ENCODE measurements at places on chromosomes 2 and 18.

DNA sequence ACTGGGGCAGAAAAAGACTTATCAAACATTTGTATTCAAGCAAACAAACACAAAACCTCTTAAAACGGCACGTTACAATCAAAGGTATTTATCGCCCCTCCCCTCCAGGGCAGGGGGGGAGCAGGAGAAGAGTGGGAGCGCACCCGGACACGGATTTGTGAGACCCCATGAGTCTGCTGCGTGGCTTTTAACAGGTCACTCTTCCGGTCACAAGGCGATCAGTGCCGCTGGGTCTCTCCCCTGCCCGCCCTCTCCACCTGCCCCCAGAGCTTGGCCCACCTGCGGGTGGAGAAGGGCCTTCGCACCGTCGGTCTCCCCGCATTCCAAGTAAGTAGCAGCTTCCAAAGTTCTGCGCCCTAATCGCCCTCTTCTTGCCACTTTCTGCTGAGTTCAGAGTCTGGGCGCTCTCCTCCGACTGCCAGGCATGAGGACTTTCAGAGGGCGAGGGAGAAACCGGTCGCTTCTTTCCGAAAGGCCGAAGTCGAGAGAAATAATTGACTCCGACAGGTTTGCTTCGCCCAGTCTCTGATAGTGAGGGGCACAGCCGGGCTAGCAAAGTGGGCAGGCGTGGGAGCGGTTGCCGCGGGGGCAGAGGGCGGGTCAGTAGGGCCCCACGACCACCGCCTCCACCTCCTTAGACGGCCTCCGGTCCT lies 800 bp downstream of the RPRM start:
- no peak for DNase-seq

DNA sequence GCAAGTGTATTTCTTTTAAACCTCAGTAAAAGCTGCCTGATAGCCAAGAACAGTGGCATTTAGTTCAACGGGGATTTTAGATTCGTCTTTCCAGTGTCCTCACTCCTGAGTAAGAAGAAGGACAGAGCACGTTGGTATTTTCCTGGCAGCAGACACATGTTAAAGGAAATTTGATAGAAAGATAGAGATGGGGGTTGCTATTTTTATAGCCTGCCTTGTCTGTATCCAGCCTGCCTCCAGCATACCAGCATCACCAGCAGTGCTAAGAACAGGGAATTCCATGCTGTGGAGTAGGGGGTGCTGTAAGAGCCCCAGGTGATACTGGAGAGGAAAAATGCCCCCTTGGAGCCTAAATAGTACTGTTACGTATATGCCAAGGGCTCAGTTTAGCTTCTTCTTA lies 1.1 kb upstream of the SMYD1 start:
- no peak for DNase-seq

GRCh38 chr2:26269571-26270158 lies 24.9 kb downstream of the HADHB start:
- no peak for DNase-seq

DNA sequence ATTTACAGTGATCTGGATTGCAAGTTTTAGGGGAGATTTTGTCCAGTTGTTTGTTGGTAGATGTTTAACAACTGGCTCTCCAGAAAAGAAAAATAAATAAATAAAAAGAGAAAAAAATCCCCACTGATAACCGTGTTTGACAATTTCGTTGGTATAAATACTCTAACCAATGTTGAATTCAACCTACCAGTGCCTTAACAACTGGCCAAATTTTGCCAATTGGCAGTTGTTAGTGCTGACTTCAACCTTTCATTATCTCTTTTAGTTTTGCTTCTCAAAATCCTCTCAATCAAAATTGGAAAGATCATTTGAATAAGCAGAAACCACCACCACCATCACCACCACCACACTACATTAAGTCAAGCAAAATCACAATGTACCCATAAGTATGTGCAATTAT lies 490.3 kb downstream of the PIK3C3 start:
- no peak for DNase-seq

DNA sequence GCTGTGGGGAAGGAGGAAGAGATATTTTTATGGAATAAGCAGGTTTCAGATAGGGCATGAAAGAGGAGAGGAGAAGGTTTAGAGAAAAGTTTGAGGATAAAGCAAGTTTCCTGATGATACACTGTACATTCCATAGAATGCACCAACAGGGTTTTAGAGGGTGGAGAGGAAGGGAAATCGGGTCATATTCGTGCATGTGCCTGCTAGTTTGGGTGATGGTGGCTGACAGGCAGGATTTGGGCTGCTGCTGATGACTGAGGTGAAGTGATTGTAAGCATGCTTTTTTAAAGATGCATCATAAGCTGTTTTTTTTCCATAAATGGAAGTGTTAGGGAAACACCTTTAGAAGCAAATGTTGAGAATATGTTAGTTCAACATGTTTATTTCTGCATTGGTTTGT lies 68.8 kb downstream of the PMAIP1 start:
- no peak for DNase-seq

GRCh38 chr18:62842898-62843297 lies 127.6 kb downstream of the PHLPP1 start:
- no peak for DNase-seq

DNA sequence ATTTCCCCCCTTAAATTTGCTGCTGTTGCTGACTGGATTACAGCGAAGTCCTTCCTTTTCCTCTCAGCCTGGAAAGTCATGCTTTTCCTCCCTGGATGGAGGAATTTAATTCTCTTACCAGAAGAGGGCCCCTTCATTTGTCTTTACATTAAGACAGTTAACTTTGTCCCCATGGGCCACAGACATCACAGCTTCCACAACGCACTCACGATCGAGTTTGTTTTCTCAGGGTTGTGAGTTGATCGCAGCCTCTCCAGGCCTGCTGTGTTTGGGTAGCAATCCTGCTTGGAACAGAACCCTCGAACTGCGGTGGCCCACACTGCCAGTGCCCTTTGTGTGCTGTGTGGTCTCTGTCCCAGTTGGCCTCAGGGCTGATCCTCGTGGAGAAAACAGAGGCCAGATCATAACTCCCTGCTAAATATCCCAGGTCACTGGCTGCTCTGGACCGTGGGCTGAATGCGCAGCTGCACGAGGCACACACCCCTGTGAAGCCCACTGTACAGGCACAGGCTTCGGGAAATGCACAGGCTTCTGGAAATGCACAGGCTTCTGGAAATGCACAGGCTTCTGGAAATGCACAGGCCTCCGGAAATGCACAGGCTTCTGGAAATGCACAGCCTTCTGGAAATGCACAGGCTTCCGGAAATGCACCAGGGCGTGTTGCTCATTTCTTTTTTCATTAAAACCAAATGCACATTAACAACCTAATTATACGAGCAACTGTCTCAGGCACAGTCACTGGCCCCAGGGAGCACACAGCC lies 2.2 kb upstream of the PDIA6 start:
- no peak for DNase-seq

DNA sequence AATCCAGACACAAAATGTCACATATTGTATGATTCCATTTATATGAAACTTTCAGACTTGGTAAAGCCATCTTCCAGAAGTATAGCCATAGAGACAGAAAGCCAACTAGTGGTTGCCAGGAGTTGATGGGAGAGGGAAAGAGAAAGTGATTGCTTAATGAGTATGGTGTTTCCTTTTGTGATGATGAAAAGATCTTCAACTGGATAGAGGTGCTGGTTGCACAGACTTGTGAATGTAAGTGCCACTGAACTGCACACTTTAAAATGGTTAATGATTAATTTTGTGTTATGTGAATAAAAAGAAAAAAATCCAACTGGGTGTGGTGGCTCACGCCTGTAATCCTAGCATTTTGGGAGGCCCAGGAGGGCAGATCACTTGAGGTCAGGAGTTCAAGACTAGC lies 135.3 kb upstream of the SLC1A4 start:
- no peak for DNase-seq

DNA sequence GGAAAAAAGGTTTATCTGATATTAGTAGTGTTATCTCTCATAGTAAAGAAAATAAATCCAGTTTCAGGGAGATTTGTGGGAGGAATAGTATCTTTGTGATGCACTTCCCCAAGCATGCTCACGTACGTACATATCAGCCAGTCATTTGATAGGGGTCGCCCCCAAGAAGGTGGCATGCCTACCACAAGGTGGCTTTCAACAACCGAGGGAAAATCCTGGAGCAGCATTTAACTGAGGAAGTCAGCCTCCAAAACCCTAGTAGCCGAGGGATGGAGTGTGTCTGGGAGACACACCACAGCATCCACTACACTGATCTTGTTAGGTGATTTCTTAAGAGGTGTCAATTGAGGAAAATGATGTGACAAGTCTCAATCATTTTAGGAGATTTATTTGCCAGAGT lies 623.9 kb downstream of the NYAP2 start:
- DNase-seq = no peak

GRCh38 chr18:32378705-32379104 lies 92.0 kb downstream of the GAREM1 start:
- DNase-seq = no peak

DNA sequence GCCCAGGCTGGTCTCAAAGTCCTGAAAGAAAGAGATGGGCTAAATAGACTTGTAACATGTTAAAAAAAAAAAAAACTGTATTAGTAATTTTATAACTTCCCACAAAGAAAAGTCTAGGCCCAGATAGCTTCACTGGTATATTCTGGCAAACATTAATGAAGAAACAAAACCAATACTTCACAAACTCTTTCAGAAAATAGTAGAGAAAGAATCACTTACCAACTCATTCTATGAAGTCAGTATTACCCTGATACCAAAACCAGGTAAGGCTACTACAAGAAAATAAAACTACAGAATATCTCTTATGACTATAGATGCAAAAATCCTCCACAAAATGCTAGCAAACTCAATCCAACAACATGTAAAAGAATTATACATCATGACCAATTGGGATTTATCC lies 59.9 kb upstream of the ODC1 start:
- DNase-seq = no peak

DNA sequence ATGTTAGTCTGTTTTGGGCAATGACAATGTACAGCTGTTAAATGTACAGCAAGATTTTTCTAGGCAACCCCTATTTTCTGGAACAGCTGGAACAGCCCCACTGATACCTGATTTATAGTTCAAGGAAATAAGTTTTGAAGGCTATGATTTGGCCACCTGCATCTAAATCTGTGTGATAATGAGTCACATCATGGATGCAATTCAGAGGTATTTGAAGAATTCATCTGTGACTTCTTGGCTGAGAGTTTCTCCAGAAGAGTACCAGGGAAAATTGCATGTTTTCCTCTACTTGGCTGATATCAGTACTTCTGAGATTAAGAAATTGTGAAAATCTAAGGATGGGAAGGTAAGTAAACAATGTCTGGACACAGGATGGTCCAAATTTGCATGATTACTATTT lies 40.7 kb upstream of the NT5C1B start:
- peak; percentile 74 for DNase-seq

DNA sequence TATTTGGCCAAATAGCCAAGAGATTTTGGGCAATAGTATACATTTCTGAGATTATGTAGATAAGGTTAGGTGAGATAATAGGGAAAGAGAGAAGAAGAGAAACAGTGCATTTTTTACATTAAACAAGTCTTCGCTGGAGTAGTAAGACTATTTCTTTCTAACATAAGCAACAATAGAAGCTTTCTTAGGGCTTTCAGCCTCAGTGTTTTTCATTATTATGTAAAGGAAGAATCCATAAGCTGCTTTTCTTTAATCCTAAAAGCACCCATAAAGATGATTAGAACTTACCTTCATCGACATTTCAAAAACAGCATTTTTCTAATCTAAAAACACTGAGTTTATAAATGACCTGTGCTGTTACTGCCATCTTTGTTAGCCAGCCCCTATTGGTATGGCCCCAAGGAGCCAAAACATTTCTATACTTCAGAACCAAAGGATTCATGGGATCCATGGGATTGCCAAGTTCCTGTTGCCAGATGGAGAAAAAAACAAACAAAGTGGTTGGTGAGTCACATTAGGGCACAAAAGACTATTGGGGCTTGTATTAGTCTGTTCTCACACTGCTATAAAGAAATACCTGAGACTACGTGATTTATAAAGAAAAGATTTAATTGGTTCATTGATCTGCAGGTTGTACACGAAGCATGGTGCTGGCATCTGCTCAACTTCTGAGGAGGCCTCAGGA lies 88.2 kb downstream of the SCG2 start:
- peak; percentile 44 for DNase-seq

DNA sequence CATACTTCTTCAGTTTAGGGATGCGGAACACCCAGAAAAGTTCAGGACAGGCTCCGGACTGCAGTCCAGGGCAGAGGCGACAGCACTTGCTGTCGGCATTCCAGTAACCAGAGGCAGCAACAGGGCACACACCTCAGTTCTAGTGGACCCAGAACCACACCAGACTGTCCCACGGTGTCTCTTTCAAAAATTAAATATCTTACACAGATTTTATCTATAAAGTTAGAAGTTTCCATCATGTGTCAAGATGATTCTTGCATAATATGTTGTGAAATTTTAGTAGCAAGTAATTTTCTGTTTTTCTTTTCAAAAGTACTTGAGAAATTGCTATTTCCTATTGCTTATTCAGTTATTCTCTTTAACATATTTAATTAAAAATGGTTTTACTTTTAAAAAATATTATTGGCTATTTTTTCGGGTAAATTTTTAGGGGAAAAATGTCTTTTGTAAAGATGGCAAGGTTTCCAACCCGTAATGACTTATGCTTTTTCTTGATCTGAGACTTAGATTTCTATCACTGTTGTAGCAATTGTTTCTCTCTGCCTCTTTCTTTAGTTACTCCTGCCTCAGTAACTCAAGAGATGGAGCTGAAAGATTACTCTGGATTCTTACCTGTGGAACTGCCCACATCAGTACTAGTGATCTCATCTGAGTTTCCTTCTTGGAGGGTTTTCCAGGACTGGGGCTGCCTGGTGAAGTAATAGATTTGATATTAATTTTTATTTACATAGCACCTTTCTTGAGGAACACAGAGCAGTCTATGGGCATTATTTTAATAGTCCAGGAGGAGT lies 182.7 kb downstream of the LTBP1 start:
- no peak for DNase-seq

DNA sequence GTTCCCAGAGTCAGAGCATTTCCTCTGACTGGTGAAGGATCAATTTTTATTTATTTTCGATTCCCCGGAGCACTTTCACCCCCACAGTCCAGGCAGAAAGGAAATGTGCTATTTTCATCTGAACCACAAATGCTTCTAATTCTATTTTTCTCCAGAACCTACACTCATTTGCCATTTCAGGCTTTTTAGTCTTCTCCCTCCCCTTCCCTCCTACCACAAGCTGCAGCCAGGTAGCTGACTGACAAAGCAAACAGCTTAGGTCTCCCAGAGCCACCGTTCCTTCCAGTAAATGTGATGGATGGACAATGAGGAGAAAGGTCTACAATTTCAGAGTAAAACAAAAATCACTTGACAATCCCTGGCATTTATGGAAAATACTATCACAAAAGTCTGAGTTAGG lies 76.9 kb downstream of the KLF7 start:
- DNase-seq = no peak

DNA sequence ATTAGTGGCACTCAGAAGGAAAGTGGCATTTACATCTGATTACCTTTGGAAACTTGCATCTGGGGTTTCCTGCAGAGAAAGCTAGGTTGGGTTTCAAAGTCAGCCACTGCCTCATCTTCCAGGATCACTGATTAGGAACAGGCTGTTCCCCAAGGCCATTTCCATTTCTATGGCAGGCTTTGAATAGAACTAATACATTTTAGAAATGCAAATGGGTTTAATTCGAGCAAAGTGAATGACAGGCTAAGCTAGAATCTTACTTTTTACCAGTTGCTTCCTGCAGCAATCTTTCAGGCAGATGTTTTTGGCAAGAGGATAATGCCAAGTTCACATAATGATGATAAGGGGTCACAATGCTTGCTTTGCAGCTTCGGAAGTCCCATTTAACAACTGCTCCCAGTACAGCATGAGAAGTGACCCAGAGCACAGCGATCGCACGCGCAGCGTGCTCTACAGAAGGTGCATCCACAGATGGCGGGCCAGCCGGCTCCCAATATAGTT lies 336.7 kb downstream of the LPIN1 start:
- DNase-seq = no peak

- no peak for DNase-seq
Measured at GRCh38 chr2:114252713-114253112, 189.7 kb upstream of the DPP10 start.
